ENCODE measurements at places on chromosomes 16 and 17.
A peak's percentile ranks its signal among the peaks of the same experiment; 100 is the strongest.

- no peak for DNase-seq
Measured at GRCh38 chr16:15535772-15536171, 101.4 kb downstream of the BMERB1 start.

GRCh38 chr16:81608523-81609209 is 164.1 kb downstream of the CMIP start:
- DNase-seq = peak; percentile 71

GRCh38 chr17:43578404-43578698 is 32.2 kb upstream of the ETV4 start:
- DNase-seq = no peak

DNA sequence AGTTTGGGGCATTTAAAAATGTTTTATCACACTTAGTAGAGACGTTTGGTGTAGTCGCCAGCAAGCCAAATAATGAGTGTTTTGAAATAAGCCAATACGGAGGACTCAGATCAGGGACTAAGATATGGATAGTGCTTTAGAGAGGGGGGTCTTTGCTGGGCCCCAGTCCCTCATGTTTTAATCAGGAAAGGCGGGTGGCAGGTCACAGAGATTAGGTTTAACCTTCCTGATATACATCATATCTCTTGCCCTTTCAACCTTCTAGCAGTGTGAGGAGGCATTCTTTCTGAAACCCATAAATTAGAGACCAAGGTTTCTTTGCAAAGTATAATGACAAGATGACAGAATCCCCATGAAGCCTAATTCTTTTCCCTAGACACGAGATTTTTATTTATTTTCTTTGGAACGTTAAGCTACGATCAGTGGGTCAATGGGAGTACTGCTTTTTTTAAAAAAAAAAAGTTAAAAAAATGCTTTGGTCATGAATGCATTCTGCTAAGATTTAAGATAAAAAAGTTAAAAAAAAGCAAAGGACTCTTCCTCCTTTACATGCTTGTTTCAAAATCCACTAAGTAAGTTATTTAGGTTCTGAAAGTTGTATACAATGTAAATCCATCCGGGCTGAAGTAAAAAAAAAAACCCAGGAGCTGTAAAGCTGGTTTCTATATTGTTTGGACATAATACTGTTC is 572.1 kb upstream of the SALL1 start:
- no peak for DNase-seq

- DNase-seq = no peak
Measured at GRCh38 chr16:20242568-20243255, 84.6 kb downstream of the GP2 start.

DNA sequence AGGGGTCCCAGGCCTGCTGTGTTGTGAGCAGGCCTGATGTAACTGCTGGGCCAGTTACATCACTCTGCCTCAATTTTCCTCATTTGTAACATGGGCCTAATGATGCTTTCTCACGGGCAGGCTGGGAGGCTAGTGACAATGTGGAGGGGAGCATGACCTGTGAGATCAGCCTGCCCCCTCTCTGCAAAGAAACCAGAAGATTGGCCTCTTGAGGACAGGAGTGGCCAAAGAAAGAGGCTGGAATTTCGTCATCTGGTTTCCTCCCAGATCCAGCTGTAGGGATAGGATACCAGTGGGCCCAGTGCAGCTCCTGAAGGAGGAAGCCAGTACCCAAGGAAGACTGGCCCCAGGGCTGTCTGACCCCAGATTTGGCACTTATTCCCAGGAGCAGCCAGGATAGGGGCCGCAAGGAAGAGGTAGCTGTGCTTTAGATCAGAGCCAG is 615 bp upstream of the SREBF1 start:
- peak; percentile 67 for DNase-seq

- no peak for DNase-seq
Measured at GRCh38 chr17:69117855-69118784, 23.6 kb downstream of the ABCA6 start.

GRCh38 chr17:79077587-79077986 is 3.0 kb downstream of the ENGASE start:
- DNase-seq = no peak

DNA sequence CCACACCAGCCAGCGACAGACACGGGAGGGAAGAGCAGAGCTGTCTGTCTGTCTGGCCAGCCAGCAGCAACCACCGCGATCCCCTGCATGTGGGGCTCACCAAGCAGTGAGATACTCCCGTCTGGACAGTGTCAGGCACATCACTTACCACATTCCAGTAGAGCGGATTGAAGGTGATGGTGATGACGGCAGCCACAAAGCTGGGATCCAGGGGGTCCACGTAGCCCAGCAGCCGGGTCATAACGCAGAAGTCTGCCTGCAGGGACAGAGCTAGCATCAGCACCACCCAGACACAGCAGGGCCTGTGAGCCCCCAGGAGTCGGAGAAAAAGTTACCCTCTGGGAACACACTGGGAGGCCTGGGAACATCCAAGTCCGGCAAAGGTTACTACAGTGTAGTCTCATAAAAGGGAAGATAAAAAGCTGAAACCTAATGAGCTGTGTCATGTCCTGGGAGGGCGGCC is 14.7 kb downstream of the PEMT start:
- no peak for DNase-seq

GRCh38 chr16:14669776-14670175 is 24.3 kb downstream of the PLA2G10 start:
- DNase-seq = no peak

DNA sequence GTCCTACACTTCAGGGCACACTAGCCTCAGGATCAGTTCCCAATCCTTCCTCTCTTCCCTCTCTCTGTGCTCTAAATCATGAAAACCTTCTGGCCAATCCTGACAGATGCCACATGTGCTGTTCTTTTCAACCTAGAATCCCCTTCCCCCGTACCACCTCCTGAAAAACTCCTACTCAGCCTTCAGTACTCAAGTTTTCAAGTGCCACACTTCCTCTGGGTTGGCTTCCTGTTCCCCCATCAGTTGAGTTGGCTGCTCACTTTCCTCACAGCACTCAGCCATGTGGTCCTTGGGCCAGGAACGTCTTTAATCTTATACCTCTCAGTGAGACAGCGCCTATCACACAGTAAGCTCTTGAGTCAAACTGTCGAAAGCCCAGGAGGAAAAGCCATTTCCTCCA is 3.3 kb downstream of the ASPHD1 start:
- no peak for DNase-seq

DNA sequence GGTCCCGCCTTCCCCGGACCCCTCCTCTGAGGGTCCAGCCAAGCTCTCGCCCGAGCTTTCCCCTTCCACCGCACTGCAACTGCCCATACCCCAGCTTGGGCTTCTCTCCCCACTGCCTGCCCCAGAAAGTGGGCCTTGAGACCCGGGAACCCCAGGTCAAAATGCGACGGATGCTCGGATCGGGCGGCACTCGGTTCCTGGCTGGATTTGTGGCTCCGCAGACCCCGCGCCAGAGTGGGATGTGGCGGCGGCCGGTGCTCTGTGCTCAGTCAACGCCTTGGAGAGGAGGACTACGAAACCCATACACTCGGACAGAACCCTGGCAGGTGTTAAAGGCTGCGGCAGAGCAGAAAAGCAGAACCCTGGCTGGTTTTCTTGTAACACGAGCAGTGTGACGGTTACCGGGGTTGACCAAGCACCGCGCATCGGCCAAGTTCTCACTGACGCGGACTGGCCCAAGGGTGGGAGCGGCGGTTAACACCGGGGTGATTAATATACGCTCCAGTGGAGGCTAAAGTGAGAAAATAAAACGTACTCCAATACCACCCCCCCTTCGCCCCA is 885 bp upstream of the SLFN13 start:
- DNase-seq = no peak

DNA sequence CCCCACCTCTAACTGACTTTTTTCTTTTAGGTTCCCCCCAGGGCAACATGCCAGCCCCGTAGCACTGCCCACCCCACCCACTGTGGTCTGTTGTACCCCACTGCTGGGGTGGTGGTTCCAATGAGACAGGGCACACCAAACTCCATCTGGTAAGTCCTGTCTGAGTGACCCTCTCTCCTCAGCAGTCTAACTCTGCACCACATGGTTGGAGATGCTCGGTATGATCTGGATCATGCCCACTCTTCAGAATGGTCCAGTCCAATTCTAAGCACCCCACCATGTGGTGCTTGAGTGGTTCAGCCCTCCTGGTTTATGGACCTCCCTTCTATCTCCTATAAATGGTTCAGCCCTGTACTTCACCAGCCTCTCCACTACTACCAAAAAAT is 5.9 kb downstream of the KDM6B start:
- DNase-seq = no peak

DNA sequence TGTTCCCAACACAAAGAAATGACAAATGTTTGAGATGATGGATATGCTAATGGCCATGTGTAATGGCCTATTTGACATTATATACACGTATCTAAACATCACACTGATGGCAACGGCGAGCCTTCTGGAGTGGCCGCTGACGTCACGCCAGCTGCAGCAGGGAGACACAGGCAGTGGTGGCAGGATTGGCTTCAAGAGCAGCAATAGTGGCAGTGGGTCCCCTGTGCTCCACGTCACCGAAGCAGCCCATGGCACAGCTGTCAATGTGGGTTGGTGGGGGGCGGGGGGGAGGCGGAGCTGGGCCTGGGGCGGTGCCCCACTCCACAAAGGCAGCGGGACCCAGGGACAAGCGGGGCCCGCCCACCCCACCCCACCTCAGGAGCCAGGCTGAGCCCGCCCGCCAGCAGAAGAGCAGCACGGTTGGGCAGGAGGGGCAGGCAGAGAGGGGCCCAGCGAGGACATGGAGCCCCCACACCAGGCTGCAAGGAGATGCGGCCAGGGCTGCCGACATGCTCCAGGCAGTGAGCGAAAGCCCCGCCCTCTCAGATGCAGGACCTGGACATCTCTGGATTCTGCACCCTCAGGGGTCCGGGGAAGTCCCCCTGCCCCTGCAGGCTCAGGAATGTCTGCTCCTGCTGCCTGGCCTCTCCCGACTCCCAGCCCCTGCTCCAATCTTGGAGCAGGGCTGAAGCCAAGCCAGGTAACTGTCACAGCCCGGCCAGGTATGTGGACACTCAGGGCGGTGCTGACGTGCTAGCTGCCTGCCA is 64.6 kb downstream of the USP32 start:
- no peak for DNase-seq

- DNase-seq = peak; percentile 77
Measured at GRCh38 chr16:86951831-86952598, 365.2 kb downstream of the C16orf95 start.

- peak; percentile 48 for DNase-seq
Measured at GRCh38 chr16:29678691-29679267, at the start of gene QPRT. TSS of gene QPRT (plus strand) at chr16:29679180. CDS start at chr16:29679198, 18 bp downstream.

GRCh38 chr17:60325730-60326524 is 66.0 kb downstream of the USP32 start:
- DNase-seq = no peak

- no peak for DNase-seq
Measured at GRCh38 chr17:81804559-81805399, 829 bp downstream of the GCGR start.

GRCh38 chr17:17938388-17939107 is 33.7 kb downstream of the TOM1L2 start:
- DNase-seq = no peak

DNA sequence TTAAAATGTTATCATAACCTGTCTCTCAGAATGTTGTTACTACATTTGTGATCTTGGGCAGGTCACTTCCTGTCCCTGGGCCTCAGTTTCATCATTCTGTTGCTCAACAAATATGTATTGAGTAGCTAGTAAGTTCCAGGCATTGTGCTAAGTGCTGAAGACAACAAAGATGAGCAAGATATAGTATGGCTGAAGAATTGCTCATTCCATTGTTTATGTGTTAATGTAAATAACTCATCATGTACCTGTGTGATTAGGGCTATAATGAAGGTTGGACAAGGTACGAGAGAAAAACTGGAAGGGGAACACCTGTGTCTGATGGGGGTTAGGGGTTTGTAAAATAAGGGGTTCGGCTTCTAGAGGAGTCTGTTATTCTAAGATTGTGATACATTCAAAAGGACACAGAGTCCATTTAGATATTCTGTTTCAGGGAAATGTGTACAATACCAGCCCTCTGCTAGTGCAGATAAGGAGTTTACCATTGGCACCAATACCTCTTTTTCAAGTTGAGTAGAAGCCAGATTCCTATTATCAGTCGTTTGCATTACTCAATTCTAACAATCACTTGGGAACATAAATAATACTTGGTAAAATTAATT is 20.0 kb downstream of the TUBG1 start:
- no peak for DNase-seq

DNA sequence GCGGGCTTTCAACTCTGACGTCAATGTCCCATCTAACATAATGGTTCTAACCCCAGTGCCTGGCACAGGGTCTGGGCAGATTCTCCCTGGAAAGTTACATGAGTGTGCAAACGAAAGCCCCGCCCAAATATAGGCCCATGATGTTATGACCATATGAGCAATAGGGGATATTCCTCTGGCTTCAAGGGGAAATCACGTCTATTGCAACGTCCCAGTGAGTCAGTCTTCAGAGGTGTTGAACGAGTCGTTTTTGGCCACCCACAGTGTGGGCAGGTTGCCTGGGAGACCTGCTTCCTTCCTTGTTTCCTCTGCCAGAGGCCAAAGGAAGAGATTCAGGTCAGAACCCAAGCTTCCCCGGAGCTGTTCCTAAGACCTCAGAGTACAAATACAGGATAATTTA is 30.3 kb downstream of the PIK3R5 start:
- no peak for DNase-seq

DNA sequence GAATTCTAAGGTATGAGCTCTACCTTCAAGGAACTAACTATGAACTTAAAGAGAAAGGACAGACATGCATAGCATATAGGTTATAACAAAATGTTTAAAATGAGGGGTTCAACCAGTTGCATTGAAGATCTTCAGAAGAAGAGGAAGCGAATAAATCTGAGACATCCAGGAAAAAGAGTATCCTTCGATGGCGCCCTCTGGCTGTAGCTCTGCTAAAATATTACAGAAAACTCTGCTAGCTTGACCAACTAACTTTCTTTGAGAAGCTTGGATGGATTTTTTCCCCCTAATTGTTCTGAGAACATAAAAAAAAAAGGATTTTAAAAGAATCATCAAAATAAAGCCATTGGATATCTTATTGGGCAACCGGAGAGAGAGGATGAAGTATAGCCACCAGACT is 659.9 kb upstream of the SOX9 start:
- DNase-seq = peak; percentile 12

DNA sequence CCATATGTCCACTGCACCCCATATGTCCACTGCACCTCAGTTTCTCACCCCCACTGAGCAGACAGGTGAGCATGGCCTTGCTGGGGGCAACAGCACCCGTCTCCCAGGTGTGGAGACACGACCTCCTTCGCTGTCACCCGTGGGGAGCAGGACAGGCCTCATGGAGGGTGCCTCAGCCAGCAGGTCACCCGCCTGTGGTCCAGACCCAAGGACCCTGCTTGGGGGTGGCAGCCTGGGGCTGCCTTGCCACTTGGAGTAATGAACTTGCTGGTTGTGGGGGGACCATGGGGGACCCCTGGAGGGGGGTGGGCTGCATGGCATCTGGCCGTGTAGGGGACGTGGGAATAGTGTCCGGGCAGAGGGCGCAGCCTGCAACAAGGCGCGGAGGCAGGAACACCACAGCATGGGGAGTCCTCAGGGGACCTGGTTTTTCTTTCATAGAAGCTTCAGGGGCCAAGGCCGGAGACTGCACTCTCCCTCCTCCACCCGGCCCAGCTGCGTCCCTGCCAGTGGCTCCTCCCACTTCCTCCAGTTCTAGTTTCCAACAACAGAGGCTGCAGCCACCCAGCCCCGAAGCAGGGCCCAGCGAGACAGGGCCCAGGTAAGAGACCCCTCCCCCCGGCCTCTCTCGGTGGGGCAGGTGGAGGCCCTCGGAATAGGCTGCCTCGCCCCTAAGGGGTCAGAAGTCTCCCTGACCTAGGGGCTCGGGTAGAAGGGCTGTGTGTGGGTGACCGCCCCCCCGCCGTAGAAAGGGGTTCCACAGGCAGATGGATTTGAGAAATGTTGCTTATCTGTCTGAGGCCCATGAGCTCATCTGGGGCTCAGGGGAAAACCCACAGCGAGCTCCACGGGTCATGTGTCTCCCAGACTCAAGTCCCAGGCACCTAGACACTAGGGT is at the start of gene NHLRC4:
Gene NHLRC4, plus strand, starts transcription at position 531 of the 898 bp plus-strand sequence. CDS start 1,043 bp downstream, outside the sequence.
- DNase-seq = peak; percentile 88
